Stimulated activated CD4-positive, alpha-beta T cell treated with anti-CD3 and anti-CD28 coated beads, Interleukin-4, amount 100 ng/mL, for 48 hours (primary cell): ENCODE measurements at places on chromosomes 13 and 19.
A peak's percentile ranks its signal among the peaks of the same experiment; 100 is the strongest.

DNA sequence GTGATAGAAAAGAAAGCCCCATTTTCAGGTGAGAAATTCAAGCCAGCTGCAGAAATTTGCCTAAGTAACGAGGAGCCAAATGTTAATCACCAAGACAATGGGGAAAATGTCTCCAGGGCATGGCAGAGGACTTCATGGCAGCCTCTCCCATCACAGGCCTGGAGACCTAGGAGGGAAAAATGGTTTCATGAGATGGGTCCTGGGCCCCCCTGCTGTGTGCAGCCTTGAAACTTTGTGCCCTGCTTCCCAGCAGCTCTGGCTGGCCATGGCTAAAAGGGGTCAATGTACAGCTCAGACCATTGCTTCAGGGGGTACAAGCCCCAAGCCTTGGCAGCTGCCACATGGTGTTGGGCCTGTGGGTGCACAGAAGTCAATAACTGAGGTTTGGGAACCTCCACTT, 9.9 kb downstream of the N4BP2L1 start:
- DNase-seq, result no peak

GRCh38 chr19:4077800-4078684, 11.3 kb upstream of the ZBTB7A start:
- no peak for DNase-seq

DNA sequence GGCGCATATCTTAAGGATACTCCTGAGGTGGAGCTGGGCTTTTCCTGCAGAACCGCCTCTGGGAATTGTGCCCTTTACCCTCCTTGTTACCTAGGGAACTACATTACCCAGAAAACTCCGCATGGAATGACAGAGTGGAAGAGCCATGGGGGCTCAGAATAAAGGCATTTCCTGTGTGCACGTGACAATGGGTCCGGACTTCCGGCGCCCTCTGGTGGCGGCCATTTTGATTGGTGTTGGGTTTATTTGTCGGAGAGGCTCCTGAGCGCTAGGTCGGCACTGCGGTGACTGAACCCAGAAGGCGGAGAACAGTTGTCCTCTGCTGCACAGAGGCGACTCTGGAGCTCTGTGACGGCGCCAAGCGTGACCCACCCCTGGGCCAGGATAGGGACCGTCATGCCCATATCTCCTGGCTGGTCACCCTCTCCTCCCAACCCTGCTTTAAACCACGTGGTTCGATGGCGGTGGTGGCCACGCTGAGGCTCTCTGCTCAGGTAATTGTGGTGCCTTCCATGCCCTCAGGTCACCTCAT, at the start of gene ZNF587B:
Gene ZNF587B (plus strand): TSS at position 229 of the 532 bp plus-strand sequence. CDS start 230 bp downstream, at position 459.
- DNase-seq, result no peak

DNA sequence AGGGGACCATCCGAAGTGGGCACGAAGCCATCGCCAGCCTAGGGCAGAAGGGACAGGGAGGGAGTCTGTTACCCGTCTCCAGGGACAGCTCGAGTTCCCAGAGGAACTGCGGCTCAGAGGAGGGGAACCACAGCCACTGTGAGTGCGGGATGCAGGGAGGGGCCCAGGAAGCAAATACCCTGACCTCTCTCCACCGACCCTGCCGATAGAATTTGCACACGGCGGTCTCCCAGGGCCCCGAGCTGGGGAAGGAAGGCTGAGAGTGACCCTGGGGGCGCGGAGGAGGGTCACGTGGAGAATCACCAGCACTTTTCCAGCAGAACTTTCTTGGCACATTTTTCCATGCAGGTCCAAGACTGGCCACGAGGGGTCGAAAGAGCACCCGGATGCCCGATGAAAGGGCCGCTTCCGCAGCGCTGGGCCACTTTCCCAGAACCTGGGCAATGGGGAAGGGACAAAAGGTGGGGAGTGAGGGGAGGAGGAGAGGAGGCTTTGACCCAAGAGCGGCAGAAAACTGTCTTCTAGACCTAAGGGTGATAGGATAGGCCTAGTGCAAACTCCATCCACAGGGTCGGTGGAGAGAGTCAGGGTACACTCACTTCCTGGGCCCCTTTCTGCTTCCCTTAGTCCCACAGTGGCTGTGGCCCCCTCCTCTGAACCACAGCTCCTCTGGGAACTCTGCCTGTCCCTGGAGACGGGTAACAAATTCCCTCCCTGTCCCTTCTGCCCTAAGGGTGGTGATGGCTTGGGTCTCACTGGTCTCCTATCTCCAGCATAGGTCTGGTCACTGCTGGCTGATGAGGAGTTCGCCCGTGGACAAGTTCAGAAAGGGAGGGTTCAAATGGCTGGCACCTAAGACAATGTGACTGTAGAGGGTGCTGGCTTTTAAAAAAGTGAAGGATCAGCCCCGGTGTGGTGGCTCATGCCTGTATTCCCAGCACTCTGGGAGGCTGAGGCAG, 5.3 kb upstream of the GPR4 start:
- DNase-seq, result peak; percentile 17
